ENCODE measurements at places on chromosomes 3 and 15.

GRCh38 chr3:122245513-122246174 is 62.2 kb downstream of the CASR start:
- DNase-seq: no peak

GRCh38 chr15:85584872-85585271 is 204.5 kb downstream of the AKAP13 start:
- no peak for DNase-seq

DNA sequence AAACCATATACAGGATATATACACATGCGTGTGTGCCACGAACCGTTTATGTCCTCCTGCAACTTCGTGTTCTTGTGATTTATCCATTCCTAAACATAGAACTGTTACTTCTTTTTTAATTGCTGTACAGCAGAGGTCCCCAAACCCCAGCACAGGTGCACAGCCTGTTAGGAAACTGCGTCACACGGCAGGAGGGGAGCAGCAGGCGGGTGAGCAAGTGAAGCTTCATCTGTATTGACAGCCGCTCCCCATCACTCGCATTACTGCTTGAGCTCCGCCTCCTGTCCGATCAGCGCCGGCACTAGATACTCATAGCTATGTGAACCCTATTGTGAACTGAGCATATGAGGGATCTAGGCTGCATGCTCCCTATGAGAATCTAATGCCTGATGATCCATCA is 34.9 kb upstream of the NRROS start:
- peak; percentile 57 for DNase-seq

- DNase-seq: no peak
These were observed 280.9 kb upstream of the KCNMB2 start for GRCh38 chr3:178255315-178255714.

- DNase-seq: no peak
These were observed 95.2 kb downstream of the AQP9 start for GRCh38 chr15:58233341-58233740.

- no peak for DNase-seq
These were observed 150.1 kb upstream of the CCDC54 start for GRCh38 chr3:107227091-107227490.

GRCh38 chr15:44882499-44882968 is 74.0 kb upstream of the TERB2 start:
- DNase-seq: peak; percentile 8

DNA sequence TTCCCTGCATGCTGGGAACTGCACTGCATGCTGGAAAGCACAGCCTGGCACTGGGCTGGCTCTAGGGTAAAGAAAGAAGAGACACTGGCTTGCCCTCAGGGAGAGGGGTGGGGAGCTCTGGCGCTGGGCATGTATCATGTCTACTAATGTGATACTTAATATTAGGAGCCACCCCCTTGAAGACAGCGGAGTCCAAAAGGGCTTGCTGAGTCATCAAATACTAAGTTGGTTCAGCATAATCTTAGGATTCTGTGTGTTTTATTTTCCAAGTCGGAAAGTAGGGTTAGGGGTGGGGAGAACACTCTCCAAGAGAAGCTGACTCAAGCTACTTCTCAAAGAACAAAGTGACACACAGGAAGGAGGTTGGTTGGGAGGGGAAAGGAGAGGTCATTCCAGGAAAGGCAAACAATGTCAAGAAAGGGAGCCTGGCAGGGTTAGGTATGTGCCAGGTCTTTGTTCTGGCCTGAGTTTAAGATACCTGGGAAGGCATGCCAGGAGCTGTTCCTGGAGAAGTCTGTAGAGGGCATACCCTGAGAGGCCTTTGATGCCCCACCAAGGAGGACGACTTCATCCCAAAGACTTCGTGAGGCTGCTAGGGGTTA is 237.8 kb upstream of the NR2E3 start:
- no peak for DNase-seq

GRCh38 chr3:143363276-143363675 is 243.7 kb downstream of the CHST2 start:
- no peak for DNase-seq

DNA sequence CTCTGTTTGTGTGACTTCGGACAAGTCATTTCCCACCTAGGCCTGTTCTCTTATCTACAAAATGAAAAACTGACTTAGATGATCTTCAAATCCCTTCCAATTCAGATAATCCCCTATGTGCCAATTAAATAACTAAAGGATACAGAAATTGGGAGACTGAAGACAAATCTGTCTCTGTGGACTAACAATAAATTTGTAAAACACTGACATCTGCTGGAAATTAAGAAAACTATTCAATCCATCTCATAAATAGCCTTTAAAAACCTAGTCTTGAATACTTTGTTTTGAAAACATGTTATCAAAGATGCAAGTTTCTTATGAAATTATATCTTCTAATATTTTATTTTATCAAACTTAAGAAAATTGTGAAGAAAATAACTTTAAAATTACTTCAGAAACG is 38.3 kb downstream of the MTHFS start:
- no peak for DNase-seq

DNA sequence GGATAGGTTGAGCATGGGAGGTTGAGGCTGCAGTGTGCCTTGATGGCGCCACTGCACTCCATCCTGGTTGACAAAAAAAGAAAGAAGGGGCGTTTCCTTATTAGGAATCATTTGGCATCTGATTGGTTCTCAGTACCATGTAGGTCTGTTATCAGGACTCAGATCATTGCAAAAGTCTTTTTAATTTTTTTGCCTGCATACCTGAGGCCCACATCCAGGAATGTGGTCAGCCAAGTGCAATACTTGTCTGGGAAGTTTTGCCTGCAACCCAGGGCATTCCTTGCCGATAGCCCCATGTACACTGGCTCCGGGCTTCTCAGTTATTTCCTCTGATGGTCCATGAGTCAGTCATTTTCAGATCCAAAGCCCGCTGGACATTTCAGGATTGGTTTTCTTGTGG is 50.1 kb upstream of the CRTC3 start:
- DNase-seq: no peak

DNA sequence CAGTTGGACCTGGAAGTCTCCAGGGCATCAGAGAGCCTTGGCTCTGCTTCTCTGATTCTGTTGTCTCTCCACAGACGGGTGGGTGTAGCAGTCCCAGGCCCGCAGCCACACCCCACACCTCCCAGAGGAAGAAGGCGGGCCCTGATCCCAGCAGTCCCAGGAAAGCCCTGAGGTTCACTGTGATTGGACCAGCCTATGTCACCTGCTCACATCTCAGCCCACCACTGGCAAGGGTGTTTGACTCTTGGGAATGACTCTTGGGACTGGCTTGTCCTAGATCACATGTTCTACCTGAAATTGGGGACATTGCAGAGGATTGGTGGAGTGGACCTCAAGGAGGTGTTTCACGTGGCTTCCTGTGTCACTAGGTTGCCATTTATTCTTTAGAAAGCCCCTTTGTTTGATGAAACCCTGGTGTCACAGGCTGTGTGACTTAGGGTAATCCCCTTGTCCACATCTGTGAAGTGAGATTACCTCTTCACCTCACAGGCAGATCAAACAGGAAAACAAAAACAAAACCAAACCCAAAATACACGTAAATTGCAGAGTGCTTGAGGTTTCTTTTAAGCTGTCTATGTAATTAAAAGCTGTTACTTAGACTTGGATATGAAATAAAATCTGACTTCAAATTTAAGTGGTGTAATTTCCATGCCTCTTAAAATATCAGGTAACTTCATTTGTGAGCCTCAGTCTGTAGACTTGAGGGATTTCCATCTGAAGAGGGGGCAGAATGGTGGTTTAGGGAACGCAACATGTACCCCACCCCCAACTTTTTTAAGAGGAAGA is 26.7 kb downstream of the FLNB start:
- no peak for DNase-seq

DNA sequence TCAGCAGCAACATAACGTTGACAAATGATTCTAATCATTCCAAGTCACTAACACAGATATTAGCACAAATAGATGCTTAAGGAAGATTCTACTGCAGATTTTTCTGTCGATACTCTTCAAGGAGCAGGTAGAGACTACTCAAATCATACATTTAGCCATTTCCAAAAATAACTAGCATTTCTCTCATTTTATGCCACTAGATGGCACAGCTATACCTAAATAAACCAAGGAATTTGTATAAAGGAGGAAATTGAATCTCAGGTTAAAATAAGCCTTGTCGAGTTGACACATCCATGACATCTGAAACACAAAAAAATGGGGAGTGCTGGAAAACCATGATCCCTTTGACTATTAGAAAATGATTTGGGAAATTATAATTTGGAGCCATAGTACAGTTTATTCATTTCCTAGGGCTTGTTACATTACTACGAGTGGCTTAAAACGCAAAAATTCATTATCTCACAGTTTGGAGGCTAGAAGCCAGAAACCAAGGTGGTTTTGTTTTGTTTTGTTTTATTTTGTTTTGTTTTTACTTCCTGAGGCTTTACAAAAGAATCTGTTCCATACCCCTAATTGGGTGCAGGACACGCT is 59.5 kb upstream of the STRIT1 start:
- DNase-seq: peak; percentile 41

DNA sequence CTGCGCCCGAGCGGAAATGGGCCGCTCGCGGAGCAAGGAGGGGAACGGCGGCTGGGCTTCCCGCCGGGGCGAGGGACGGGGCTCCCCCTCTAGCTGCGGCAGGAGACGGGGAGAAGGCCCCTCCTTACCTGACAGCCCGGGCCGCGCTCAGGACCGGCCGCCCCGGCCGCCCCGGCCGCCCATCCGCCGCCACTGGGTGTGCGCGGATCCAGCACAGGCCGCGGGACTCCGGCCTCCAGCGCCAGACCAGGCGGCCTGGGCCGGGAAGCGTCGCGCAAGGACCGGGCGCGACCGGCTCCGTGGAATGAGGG is 296 bp downstream of the TPRA1 start:
- no peak for DNase-seq

DNA sequence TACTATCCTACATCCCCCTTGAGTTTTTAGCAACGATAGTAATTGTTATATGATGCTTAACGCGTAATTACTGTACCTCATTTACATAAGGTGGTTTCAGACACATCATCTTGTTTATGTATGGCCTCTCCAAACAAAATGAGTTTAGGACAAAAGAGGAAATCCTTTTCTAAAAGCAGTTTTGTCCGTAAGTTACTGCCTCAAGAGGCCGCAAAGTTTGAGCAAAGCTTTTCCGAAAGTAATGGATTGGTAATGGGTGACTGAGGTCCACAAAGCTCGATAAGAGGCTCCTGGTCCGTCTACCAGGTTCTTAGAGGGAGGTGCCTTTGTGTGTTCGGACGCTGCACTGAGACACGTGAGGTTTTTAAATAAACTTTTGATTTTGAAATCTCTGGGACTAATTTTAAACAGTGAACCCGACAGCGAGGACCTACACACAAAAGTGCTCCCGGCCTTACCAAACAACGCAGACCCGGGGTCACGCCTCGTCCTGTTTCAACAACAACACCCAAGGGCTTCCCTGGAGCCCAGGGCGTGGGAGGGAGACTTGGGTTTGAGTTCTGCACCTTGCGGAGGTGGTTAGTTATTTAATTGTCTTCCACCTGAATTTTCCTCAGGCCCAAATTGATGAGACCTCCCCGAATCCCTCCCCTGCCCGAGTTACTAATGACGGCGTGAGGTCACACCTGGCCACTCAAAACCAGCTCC is 456 bp upstream of the C15orf61 start:
- no peak for DNase-seq

GRCh38 chr3:169362301-169362700 is 301.2 kb downstream of the MECOM start:
- DNase-seq: peak; percentile 95

- DNase-seq: peak; percentile 75
These were observed 1.2 kb downstream of the TBL1XR1 start for GRCh38 chr3:177196008-177196455.

- peak; percentile 15 for DNase-seq
These were observed 25.1 kb downstream of the KBTBD12 start for GRCh38 chr3:127940116-127940515.

GRCh38 chr3:53880396-53881345 is 1.3 kb downstream of the ACTR8 start:
- no peak for DNase-seq

DNA sequence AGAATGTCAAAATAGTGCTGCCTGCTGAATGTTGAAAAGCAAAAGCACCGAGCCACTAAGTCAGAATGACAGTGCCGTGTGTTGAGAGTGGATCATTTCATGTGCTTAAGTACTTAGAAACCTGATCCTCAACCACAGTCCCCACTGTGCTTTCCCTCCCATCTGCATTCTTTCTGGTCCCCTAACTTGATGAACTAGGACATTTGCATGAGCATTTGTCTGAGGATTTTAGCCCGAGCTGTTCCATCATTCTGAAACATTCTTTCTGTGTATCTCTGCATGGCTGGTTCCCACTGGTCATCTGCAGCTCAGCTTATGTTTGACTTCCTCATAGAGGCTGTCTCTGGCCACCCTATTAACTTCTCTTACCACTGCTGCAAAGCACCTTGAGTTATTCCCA is 42.0 kb downstream of the SST start:
- no peak for DNase-seq

DNA sequence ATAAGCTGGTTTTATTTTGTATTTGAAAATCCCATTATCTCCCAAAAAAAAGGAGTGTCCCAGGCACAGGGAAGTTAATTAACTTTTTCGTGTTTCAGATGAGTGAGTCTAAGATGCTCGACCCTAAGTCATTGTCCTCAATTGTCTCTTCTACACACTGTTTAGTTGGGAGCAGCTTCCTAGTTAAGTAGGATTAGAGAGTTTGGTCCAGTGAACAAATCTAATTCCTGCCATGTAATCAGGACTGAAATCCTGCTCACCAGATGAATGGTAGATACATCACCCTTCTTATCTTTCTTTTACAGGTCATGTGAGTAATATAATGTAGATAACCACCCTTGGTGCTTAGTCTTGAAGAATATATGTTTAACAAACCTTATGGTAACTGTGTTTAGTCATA is 228.9 kb upstream of the MANF start:
- DNase-seq: no peak

- DNase-seq: no peak
These were observed 138.5 kb upstream of the ABI3BP start for GRCh38 chr3:101131767-101132166.

DNA sequence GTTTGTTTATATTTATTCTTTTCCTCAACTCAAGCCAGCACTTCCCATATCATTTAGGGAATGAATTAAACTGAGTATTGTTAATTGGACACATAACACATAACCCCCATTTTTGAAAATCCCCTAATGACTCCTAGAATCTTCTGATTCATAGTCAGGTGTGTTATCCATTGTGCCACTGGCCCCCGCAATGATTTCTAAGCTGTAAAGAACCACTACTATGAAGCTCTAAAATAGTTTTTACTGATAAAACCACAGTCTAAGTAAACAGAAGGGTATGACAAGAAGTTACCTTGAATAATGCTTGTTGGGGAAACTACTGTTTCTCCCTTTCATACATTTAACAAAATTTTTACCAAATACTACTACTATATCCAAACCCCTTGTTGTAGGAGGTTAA is 22.3 kb upstream of the SLC12A8 start:
- no peak for DNase-seq

All from NCI-H69 (cell line).